NCI-H524 treated with DMSO at 0.1 percent for 48 hours (cell line): ENCODE measurements at places on chromosomes 1 and 21.

- DNase-seq: no peak
These were observed 38.7 kb upstream of the PDC start for GRCh38 chr1:186499571-186499970.

DNA sequence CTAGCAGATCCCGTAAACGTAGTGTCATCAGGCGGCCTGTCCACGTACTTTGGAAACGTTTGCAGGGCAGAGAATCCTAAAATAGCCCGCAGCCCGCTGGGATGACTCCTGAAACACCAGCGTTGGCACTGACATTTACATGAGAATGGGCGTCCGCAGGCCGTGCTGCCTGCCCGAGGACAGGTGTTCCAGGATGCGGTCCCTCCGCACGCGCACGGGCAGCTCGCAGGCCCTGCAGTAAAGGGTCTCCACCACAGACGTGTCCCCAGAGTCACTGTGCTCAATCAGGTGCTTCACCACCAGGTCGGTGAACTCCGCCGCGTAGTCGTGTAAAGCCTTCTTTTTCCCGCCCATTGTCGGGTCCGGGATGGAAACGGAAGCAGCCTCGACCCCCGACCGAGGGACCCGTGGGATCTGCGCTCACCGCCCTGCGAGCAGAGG is 5.8 kb upstream of the CCDC27 start:
- no peak for DNase-seq

- peak; percentile 55 for DNase-seq
These were observed 17.4 kb downstream of the ADARB1 start for GRCh38 chr21:45091550-45092322.

DNA sequence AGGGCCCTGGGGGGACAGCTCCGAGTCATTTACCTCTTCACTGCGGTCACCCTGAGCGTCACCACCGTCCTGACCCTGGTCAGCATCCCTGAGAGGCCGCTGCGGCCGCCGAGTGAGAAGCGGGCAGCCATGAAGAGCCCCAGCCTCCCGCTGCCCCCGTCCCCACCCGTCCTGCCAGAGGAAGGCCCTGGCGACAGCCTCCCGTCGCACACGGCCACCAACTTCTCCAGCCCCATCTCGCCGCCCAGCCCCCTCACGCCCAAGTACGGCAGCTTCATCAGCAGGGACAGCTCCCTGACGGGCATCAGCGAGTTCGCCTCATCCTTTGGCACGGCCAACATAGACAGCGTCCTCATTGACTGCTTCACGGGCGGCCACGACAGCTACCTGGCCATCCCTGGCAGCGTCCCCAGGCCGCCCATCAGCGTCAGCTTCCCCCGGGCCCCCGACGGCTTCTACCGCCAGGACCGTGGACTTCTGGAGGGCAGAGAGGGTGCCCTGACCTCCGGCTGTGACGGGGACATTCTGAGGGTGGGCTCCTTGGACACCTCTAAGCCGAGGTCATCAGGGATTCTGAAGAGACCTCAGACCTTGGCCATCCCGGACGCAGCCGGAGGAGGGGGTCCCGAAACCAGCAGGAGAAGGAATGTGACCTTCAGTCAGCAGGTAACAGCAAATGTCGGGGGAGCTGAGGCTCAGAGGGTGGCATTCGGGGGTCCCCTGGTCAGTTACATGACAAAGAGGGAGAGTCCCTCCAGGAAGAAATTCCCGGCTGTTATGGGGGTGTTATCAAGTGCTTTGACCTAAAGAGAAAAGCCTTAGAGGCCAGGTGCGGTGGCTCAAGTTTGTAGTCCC is 12.6 kb downstream of the SLC45A1 start:
- DNase-seq: no peak

- no peak for DNase-seq
These were observed 96.2 kb downstream of the DPYD start for GRCh38 chr1:97824624-97825023.

GRCh38 chr1:33396188-33397124 is 34.4 kb downstream of the PHC2 start:
- DNase-seq: no peak
